ENCODE measurements at places on chromosomes 4 and X.

DNA sequence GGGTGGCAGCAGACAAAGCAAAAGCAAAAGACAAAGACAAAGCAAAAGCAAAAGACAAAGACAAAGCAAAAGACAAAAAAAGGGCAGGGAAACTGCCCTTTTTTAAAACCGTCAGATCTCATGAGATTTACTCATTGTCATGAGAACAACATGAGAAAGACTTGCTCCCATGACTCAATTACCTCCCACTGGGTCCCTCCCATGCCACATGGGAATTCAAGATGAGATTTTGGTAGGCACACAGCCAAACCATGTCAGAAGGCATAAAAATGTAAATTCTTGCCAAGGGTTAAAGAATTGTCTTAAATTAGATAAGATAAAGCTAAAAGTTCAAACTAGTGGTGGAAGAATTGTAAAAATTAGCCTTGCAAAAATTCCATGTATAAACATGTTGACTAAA lies 419.7 kb downstream of the TRAM1L1 start:
- DNase-seq: no peak

DNA sequence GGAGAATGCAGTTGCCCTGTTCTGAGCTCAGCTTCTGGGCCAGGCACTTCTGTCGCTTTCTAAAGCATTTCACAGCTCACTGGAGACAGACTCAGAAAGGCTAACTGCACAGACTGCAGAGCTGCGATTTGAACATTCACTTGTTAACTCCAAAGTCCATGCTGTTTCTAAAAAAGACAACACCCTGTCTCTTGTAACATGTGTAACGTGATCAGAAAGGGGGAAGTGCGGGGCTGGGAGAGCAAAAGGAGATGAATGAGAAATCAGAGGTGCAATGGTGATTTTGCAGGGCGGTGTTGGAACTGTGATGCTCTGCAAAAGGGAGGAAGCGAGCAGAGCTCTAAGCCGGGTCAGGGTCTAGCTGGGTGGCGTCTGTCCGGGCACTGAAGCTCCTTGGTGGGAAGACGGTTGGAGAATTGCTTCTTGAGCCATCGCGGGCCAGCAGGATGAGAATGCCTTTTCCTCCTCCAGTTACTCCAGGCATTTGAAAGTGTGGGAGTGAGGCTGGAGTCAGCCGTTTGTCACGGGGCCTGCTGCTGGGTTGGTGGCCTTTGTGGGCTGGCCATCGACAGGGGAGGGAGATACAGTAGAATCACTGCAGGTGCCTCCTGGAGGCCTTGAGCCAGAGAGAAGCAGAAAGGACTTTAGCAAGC lies 20.3 kb downstream of the TBC1D14 start:
- no peak for DNase-seq

DNA sequence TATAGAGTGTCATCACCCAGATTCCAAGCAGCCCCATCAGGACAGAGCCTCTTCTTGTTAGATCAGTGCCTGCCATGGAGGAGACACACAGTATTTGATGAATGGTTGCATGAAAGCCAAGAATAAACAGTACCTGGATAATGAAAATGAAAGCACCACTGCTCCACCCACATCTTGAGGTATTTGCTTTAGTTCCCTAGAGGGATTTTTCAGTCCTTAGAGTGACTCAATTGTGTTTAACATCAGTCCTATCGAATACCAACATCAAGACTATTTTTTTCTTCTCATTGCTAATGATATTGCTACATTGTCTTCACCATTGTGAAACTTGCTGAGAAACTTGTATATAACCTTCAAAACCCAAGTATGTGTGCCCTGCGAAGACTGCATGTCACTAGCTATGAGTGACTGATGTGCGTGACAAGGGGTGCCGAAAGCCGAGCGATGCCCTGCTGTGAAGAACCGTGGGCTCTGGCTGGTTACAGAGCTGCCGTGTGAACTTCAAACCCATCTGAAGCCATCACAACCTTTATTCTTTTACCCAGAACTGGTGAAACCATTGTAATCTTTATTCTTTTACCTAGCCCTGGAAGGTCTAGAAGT lies 211.3 kb upstream of the FAT1 start:
- DNase-seq: no peak

GRCh38 chrX:714131-714530 lies 83.5 kb downstream of the SHOX start:
- no peak for DNase-seq

DNA sequence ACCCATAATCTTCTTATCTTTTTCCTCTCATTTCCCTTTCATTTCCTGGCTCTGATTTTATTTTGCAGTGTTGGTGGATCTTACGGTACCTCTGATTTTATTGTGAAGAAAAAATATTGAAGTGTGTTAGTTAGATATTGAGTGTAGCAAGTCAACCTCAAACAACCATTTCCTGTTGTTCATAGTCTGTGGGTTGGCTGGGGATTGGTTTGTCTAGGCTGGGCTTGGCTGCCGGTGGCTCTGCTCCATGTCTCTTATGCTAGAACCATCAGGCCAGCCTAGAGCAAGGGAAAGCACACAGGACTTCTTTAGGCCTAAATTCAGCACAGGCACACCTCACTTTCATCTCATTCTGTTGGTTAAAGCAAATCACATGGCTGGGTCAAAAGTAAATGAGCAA lies 383.1 kb upstream of the LCORL start:
- no peak for DNase-seq
